ENCODE measurements at places on chromosomes 2 and 18. TPM values are rescaled to one million over a fixed set of nuclear protein-coding genes. Genes with fewer than 3 reads are reported as not detected.
A peak's percentile ranks its signal among the peaks of the same experiment; 100 is the strongest.

GRCh38 chr2:176826356-176826755 lies 386.2 kb upstream of the HNRNPA3 start:
- DNase-seq = peak; percentile 36

Gene CHRND
- not detected for total RNA-seq

GRCh38 chr2:136550181-136550580 lies 215.2 kb upstream of the THSD7B start:
- no peak for DNase-seq

GRCh38 chr2:102315921-102316320 lies 4.6 kb downstream of the IL1RL1 start:
- no peak for DNase-seq

Gene PDE11A
- total RNA-seq = not detected

DNA sequence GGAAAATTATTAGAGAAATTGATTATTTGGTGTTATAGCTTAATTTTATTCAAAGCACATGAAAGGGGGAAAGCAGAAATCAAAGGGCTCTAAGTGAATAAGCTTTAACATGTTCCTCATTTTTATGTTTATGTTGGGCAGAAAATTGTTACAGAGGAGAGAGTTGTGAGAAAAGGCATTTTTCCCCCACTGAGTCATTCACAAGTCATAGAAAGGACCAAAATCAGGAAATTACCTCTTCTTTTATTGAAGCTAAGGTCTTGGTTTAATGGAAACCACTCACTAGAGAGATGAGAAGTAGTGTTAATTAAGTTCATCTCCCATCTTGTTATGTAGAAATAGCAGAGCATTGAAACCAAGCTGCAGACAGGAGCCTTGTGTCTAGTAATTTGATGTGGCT lies 175.3 kb upstream of the THUMPD2 start:
- no peak for DNase-seq

DNA sequence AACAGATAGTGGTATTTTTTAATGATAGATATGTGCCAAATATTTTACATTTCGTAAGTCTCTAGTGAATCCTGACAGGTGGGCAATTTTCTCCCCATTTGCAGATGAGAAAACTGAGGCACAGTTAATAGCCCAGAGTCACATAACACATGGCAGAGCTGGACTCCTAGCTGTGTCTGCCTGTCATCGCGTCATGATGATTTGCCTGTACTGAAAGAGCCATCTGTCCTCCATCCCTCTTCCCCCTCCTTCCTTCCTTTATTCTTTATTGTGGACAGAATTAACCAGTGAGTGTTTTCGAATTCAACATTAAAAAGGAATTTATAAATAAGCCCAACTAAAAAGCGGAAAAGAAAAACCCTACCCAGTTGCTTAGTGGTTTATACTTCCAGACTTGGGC lies 3.2 kb downstream of the DNAJB2 start:
- DNase-seq = no peak

GRCh38 chr18:471716-472115 lies 28.8 kb downstream of the COLEC12 start:
- no peak for DNase-seq

GRCh38 chr18:25253136-25253535 lies 98.8 kb downstream of the ZNF521 start:
- DNase-seq = no peak

Gene TNFRSF11A
- total RNA-seq = 3.5 TPM

GRCh38 chr18:10074110-10074509 lies 160.3 kb downstream of the VAPA start:
- no peak for DNase-seq

- no peak for DNase-seq
Measured at GRCh38 chr18:43876748-43877147, 599.5 kb upstream of the SYT4 start.

DNA sequence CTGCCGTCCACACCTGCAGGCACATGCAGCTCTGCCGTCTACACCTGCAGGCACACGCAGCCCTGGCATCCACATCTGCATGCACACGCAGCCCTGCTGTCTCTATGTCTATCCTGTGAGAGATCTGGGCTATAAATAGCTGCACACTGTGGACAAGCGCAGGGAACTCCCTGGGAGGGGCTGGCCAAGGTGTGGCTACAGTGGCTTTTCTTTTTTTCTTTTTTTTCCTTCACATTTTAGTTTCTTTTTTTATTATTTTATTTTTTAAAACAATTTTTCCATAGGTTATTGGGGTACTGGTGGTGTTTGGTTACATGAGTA lies 42.0 kb downstream of the TMEM182 start:
- DNase-seq = no peak

DNA sequence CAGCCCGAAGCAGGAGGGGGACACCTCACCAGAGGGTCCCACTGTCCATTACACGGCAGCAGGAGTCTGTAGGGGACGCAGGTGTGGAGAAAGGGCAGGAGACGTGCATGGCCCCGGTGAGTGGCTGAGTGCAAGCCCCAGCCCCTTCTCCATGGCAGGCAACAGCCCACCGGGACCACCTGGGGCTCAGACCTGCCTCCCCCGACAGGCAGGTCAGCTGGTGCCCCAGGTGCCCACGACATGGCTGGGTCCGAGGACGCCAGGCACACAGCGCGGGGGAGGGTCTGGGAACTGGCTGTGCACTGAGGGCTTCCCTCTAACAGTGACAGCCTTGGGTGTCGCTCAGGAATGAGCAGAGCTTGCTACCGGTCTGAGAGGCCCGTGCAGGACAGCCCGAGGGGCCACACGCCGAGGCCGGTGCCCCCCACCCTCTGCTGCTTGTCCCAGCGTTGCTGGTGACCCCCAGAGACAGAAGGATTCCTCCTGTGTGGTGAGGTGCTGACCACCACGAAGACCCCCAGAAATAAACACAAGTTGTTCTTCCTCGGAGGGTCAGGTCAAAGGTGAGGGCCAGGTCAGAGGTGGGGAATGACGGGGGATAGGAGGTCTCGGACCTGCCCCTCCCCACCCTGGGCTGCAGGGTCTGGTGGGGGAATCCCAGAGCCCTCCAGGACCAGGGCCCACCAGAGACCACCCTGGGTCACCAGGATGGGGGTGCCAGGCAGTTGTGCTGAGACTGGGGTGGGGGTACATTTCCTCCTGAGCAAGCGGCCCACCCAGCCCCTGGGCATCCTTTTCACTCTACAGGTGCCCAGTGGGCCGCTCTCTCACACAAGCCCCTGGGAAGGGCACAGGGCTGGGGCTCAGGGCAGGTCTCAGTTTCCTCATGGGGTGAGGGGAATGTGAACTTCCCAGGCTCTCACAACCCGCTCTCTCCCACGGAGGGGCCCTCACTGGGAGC lies 50.6 kb downstream of the SLC66A2 start:
- no peak for DNase-seq

Measured in activated naive CD4-positive, alpha-beta T cell treated with anti-CD3 and anti-CD28 coated beads for 36 hours (primary cell).